ENCODE measurements at places on chromosomes 7 and 10.

- DNase-seq: no peak
Measured at GRCh38 chr7:134857958-134858357, 78.5 kb downstream of the CALD1 start.

DNA sequence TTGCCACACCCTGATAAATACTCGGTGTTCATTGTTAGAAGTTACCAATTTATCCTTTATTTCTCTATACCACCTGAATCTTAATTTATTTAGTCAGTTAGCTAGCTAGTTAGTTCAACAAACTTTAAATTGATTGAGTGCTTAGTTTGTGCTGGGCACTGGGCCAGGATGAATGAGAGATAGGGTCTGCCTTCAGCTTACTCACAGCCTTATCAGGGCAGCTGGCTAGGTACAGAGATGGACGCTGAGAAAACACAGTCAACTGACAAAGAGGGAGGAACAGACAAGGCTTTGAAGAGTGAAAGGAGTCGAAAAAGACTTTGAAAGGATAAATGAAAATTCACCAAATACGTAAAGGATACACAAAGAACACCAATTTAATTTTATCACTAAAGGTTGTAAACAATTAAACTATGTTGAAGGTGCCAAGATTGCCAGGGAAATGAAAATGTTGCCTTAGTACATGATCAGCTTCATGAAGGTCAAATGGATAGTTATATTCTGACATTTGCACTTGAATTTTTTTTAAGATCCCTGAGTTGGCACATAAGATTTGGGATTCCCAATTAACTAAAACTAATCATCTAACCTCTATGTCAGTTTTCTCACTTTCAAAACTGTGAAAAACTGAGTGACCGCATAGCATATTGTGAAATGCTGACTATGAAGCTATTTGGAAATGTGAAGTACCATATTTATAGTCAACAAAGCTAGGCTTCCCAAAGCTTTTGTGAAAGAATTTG lies 2.1 kb downstream of the CAV2 start:
- no peak for DNase-seq

GRCh38 chr7:26626156-26626555 lies 238.2 kb downstream of the SKAP2 start:
- no peak for DNase-seq

GRCh38 chr10:91924212-91925021 lies 847 bp downstream of the BTAF1 start:
- no peak for DNase-seq

GRCh38 chr7:73850781-73851207 lies 8.5 kb upstream of the METTL27 start:
- DNase-seq: no peak

GRCh38 chr7:12391922-12392615 lies 11.6 kb downstream of the VWDE start:
- DNase-seq: no peak

- no peak for DNase-seq
Measured at GRCh38 chr10:73585327-73585726, 5.8 kb downstream of the USP54 start.

DNA sequence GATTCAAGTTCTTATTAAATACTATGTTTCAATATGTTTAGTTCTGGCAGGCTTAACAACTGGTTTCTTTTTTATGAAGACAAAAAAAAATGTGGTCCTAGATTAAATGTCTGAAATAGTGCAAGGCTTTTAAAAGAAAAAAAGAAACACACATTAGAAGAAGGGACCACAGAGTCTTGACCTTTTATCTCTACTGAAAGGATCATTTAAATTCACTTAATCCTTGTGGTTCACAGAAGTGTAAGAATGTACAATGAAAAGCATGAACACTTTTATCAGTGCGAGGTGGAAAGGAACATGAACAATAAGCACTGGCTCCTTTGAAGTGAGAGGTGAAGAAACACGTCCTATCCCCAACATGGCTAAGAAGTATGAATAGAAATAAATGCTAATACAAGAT lies 765.1 kb downstream of the MAGI2 start:
- no peak for DNase-seq

GRCh38 chr10:76338187-76338586 lies 906.8 kb downstream of the LRMDA start:
- no peak for DNase-seq

- no peak for DNase-seq
Measured at GRCh38 chr10:96478355-96478754, 35.4 kb downstream of the TLL2 start.

DNA sequence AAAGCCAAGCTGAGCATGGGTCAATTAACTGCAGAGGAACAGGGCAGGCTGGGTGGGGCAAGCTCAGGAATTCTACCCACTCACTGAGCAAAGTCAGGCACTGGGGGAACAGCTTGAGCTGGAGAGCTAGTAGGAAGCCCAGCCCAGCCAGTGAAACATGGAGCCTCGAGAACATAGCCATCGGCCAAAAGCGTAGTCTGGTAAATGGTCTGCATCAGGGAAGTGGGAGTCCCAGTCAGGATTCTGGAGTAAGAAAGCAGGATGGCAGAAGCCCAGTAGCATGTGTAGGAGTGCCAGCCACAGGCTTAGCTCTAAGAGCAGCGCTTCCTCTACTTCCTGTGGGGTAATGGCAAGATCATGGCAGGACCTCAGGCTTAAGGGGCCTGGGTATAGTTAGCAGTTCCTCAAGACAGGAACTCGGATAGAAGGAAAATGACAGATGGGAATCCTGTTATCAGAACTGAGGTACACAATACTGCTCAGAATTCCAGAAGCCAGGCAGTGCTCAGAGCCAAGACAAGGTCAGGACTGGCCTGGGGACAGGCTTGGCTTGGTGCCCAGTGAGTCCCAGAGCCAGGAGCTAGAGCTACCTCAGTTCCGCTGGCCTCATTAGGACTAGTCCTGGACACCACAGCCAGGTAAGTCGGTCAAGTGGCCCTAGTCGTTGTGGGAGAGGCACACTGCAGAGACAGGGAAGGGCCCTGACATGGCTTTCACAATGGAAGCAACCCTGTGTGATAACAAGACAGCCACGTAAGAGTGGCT lies 65.4 kb upstream of the MXI1 start:
- no peak for DNase-seq

GRCh38 chr7:77993838-77994237 lies 195.3 kb downstream of the PHTF2 start:
- no peak for DNase-seq

- no peak for DNase-seq
Measured at GRCh38 chr10:105949721-105950120, 1214.8 kb downstream of the SORCS1 start.

GRCh38 chr10:86661161-86662025 lies 6.9 kb upstream of the LDB3 start:
- DNase-seq: no peak

GRCh38 chr10:63133056-63133820 lies at the start of gene NRBF2:
Gene NRBF2 (plus strand): TSS chr10:63133328. CDS start chr10:63133471, 143 bp downstream.
- DNase-seq: peak; percentile 96

Measured in effector memory CD8-positive, alpha-beta T cell (primary cell).